ENCODE measurements at places on chromosomes 16 and 17.

- DNase-seq = no peak
Measured at GRCh38 chr17:68462381-68463210, 5.3 kb upstream of the WIPI1 start.

GRCh38 chr17:7281953-7282751 is 634 bp downstream of the SLC2A4 start:
- DNase-seq = no peak

DNA sequence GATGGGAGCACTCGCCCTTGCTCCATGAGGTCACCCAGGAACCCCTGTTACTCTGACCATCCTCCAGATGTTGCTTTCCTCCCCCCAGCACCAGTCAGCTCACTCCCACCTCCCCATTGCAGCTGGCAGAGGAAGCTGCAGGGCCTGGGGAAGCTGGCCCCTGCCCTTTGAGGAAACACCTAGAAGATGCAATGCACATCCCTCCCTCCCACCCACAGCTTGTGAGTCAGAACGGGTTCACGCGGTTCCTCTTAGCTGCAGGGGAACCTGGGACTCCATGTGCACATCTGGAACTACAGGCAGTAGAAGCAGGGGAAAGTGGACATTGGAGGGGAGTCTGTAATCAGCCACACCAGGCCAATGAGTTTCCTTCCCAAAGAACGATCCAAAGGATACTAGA is 96.9 kb downstream of the KATNIP start:
- DNase-seq = no peak

DNA sequence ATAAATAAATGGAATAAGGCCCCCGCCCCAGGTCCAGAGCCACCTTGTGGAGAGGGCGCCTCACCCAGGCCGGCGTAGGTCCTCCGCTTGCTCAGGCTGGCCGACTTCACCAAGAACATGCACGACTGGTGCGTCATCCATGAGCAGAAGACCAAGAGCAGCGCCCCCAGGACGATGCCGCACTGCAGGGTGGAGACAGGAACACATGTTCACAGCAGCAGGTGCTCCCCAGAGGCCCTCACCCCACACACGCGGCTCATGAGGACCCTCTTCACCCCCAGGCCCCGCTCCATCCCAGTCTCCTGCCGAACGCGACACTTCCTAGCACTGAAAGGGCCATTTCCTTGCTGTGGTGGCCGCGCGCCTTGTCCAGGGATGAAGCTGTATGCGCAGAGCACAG is 5.5 kb downstream of the SLC38A10 start:
- no peak for DNase-seq

Measured in keratinocyte (primary cell).